ENCODE measurements at places on chromosomes 4 and X.

DNA sequence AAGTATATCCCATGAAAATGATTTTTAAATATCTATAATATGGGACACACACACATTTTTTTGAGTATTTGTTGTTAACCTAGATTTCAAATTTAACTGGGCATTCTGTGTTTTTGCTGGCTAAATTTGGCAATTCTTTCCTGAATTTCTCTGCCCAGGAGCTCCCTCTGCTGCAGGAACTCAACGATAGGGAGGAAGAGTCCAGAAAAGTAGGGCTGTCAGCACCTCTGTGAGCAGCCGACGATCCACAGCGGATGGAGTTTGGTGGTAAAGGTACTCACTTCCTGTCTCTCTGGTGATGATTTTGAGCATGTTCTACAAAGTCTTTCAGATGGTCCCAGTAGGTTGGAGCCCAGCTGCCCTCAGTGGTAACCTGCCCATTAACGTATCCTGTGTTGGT, 23.1 kb upstream of the TMEM184C start:
- no peak for DNase-seq

DNA sequence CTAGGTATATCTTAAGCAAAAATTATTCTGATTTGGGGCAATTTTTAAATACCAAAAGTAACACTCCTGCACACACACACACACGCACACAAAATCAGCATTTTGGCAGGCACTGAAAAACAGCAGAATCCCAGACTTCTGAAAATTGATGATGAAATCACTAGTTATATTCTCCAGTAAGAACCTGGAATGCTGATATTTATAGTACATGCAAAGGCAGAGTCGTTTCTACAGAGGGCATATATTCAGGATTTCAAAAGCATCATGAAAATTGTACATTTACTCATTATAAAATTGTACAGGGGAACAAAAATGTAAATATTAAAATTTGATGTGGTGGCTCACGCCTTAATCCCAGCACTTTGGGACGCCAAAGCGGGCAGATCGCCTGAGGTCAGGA, 352.5 kb upstream of the PITX2 start:
- DNase-seq = no peak

GRCh38 chr4:27270435-27270834, 409.8 kb downstream of the STIM2 start:
- peak; percentile 99 for DNase-seq

- no peak for DNase-seq
These were observed 27.7 kb upstream of the VCX start for GRCh38 chrX:7815166-7815805.

GRCh38 chrX:115898382-115899001, 272.1 kb upstream of the AGTR2 start:
- DNase-seq = no peak

GRCh38 chrX:114619874-114620273, 36.0 kb downstream of the HTR2C start:
- DNase-seq = no peak

DNA sequence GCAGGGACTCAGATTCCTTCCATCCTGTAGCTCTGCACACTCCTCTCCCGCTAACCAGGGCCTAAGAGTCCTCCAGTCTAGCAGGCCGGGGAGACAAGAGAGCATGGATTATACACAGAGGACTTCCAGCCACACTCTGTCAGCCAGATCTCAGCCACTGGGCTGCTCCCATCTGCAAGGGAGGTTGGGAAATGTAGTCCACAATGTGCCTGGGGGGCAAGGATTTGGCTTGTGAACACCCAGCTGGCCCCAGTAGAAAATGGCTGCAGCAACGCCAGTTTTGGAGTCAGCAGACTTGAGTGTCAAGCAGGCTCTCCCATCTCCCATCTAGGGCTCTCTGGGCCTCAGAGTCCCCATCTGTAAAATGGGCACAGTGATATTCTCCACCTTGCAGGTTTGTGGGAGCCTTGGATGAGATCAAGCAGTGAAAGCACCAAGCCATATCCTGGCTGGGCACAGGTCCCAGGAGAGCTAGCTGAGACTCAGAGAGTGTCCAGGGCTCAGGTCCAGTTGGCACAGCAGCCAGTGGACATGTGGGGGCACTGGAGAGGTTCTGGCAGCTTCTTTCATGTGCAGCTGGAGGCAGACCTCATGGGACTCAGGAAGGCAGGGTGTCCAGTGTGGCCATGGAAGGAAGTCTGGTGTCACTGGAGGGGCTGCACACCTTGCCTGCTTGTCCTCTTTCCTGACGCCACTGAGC, 14.6 kb downstream of the PSAPL1 start:
- no peak for DNase-seq

GRCh38 chr4:2686379-2687265, 69.5 kb downstream of the TNIP2 start:
- DNase-seq = no peak

- no peak for DNase-seq
These were observed 6.5 kb downstream of the TIFA start for GRCh38 chr4:112279025-112279881.

DNA sequence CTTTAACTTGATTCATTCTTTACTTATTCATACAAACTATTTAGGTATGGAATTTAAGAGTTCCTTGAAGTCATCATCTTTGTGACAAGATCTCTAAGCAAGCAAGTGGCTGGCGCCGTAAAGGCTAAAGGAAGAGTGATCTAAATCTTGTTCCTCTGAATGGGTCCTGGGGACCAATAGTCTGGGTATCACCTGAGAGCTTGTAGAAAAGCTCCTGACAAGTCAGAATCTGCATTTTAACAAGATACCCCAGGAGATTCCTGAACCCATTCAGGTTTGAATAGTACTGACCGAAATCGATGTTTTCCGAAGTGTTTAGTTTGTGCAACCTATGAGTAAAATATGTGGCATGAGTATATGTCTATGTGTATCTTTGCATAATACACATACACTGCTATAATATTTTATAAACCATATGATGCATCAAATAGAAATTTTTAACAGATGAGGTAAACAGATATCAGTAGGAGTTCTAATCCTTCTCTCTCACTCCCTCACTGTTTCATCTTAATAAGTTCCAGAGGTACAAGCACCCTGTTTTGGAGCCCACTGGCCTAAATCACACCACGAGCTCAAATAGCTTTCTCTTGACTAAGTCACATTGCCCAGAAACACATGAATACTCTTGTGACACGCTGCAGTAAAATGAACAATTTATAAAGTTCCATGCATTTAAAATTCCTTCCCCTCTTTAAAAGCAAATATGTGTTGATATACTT, 170.0 kb downstream of the RELL1 start:
- no peak for DNase-seq

- no peak for DNase-seq
These were observed 93.9 kb downstream of the NXF2B start for GRCh38 chrX:102345916-102346315.

- DNase-seq = peak; percentile 71
These were observed 66.0 kb downstream of the TBL1X start for GRCh38 chrX:9530848-9531274.

DNA sequence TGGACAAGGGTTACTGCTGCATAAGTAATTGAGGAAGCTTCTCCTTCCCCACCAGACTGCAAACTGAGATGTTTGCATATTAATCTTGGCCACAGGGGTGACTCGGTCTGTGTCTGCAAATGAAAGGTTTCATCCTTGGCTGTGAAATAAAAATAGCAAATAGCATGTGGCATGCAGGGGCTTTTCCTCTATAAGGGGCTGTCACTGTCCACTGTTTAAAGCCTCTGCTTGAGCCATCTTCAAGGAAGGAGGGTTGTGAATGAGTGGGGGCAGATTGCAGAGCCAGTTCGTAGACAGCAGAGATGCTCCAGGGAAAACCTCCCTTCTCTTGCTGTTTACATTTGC, 33.3 kb downstream of the TMSB4X start:
- no peak for DNase-seq

DNA sequence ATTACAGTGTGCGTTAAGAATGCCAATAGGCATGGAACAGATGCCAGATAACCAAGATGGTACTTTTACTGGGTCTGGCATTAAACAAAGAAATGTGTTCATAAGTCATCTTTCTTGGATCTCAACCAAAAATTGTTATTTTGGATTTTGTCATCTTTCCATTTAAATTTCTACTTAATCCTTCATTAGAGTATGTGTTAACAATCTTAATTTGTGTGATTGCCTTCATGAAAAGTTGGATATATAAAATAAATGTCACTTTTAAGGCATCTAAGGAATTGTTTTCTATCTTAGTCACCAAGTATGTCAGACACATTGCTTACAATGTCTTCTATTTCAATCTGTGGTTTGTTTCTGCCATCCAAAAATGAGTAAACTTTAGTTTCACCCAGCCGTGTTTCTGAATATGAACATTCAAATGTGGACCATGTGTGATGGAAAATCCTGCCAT, 87.5 kb downstream of the PALLD start:
- DNase-seq = no peak

DNA sequence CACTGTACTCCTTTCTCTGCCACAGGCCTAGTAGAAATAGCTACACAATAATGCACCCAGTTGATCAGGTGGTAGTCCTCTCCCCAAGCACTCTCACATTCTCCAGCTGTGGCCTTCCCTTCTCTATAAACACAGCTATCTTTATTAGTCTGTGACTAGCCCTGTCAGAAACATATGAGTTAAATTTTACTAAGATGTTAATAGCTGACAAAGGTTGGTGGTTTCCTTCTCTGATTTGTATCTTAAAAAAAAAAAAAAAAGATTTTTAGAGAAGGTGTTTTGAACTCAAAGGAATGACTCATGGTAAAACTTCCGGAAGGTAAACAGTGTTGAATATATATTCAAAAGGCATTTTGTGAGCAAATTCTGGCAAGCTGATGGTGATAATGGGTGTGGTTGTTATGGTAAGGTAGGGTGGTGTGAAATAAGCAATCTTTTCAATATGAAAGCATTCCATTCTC, 327.4 kb downstream of the PPP3CA start:
- no peak for DNase-seq

GRCh38 chr4:5976431-5976830, 41.8 kb downstream of the C4orf50 start:
- DNase-seq = no peak

- DNase-seq = no peak
These were observed 20.5 kb downstream of the RWDD4 start for GRCh38 chr4:183638436-183638835.

DNA sequence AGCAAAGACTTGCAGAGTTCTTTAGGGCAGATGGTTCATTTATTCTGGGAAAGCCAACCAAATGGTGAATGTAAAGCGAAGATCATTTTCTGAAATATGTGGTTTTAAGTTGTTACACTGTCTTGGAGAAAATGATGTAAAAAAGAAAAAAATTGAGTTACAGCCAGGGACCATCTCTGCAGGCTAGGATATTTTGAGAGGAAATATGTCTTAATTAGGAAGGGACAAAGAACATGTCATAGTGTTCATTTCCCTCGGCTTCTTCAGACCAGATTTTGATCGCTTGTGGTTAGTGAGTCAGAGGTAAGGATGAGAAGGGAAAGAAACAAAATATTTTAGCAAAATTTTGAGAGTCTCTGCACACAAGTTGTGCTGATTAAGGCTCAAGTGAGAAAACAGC, 59.0 kb upstream of the C1QTNF7 start:
- DNase-seq = no peak

DNA sequence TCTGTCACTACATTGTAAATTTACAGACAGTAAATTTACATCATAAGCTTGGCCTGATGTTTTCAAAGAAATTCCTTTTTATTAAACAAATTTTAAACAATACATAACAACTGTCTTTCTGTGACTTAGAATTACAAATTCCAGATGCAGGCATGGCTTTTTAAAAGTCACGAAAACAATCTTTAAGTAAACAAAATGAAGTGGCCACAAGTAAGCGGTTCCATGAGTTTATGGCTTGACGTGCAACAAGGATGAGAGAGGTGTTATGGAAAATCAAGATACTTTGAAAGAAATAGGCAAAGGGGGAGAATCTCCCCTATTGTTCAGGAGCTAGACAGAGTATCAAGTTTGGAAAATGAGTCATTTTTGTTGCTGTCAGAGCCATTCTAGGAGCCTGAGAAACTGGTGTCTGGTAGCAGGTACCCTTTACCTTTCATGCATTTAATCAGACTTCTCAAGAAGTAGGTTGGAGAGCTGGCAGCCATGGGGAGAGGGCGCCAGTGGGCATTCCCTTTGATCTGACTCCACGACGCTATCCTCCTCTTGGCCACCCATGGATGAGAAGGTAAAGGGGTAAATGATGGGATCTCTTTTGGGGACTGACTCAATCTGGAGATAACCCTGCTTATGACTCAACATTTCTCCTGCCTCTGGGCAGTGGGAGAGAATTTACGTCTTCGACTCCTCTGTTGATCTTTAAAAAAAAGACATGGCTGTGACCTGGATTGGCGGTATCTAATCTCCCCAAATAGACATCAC, 217.2 kb downstream of the SPRY1 start:
- DNase-seq = no peak

- DNase-seq = no peak
These were observed 9.9 kb downstream of the FGG start for GRCh38 chr4:154602404-154603020.

Measured in NCI-H2081 treated with DMSO at 0.1 percent for 48 hours (cell line).